Sigmoid colon (tissue), 7 donors: ENCODE measurements at places on chromosomes 2 and 18. TPM values are rescaled to one million over a fixed set of nuclear protein-coding genes. Genes with fewer than 3 reads are reported as not detected.

DNA sequence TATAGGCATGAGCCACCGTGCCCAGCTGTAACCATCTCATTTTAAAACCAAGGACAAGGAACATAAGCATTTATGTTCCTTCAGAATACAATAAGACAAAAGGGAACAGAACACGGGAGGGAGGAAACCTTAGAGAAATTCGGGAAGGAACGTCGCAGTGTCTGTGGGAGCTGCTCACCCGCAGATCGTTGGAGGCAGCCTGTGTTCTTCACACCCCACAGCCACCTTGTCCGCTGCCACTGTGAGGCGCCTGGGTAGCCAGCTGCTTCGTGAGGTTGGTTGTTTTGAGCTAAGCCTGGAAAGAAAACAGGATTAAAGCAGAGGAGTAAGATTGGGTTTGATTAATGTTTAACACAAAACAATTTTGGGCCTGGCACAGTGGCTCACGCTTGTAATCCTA lies 250.0 kb downstream of the FHOD3 start:
- H3K27me3 ChIP-seq: no peaks in the 10 kb centered on the region
- no peaks in the 10 kb centered on the region for H3K36me3 ChIP-seq
- DNase-seq: no peak
- H3K4me1 ChIP-seq: no peaks in the 10 kb centered on the region
- H3K27ac ChIP-seq: no peak overlapping the region
- H3K4me3 ChIP-seq: no peak overlapping the region

GRCh38 chr2:5911718-5912117 lies 219.5 kb downstream of the SOX11 start:
- H3K36me3 ChIP-seq: no peaks in the 10 kb centered on the region
- no peaks in the 10 kb centered on the region for H3K27me3 ChIP-seq
- H3K27ac ChIP-seq: no peak overlapping the region
- H3K4me3 ChIP-seq: no peak overlapping the region
- H3K4me1 ChIP-seq: no peaks in the 10 kb centered on the region

GRCh38 chr2:199160677-199161465 lies 296.9 kb downstream of the SATB2 start:
- H3K4me1 ChIP-seq: no peaks in the 10 kb centered on the region
- no peak overlapping the region for H3K27ac ChIP-seq
- no peaks in the 10 kb centered on the region for H3K27me3 ChIP-seq
- no peaks in the 10 kb centered on the region for H3K36me3 ChIP-seq
- H3K4me3 ChIP-seq: no peak overlapping the region

GRCh38 chr2:135916207-135916606 lies 40.0 kb upstream of the MCM6 start:
- H3K4me3 ChIP-seq: no peak overlapping the region
- no peak for DNase-seq
- no peak overlapping the region for H3K27ac ChIP-seq
- no peaks in the 10 kb centered on the region for H3K36me3 ChIP-seq

DNA sequence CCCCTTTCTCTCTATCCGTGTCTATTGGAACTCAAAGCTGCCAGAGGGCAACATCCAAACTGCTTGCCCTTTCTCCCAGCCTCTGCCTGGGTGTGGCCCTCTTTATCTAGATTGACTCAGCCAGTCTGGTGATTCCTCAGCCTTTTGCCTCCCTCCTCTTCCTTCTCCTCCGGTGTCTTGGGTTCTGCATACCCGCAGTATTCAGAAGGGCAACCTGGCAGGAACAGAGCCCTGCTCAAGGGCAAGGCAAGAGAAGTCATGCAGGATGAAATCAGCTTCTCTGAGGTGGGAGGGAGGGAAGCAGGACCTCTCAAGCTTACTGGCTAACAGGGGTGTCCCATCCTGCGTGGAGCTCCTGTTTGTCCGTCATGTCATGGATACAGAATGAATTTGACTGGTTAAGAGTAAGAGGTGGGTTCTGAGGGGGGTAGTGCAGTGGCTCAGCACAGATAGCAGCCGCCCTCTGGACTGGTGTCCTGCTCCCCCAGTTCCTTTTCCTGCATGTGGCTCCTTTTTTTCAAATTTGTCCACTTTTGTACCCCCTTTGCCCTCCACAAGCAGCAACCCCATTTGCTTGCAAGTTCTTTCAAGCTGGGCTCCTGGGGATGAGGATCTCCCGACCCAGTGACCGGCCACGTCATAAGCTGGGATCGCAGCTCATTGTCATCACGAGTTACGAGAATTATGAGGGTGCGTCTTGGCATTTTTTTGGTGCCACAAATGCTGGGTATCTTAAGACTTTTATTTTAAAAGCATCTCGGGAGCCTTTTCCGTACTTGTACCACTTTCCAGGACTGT lies 154.1 kb downstream of the FHOD3 start:
- no peak overlapping the region for H3K27ac ChIP-seq
- H3K36me3 ChIP-seq: no peaks in the 10 kb centered on the region
- H3K4me1 ChIP-seq: peaks cover 4% of the 10 kb centered on the region
- H3K4me3 ChIP-seq: no peak overlapping the region
- DNase-seq: no peak

GRCh38 chr2:3628241-3628679 lies 29.7 kb upstream of the ALLC start:
- no peak overlapping the region for H3K4me3 ChIP-seq
- H3K27ac ChIP-seq: no peak overlapping the region
- no peaks in the 10 kb centered on the region for H3K27me3 ChIP-seq
- H3K36me3 ChIP-seq: no peaks in the 10 kb centered on the region
- no peaks in the 10 kb centered on the region for H3K4me1 ChIP-seq
- DNase-seq: peak; percentile 46

Gene GPR35
- polyA plus RNA-seq: 33.0 TPM

Gene ZAP70
- 28.0 TPM for polyA plus RNA-seq
